ENCODE measurements at places on chromosomes 3 and 15.

DNA sequence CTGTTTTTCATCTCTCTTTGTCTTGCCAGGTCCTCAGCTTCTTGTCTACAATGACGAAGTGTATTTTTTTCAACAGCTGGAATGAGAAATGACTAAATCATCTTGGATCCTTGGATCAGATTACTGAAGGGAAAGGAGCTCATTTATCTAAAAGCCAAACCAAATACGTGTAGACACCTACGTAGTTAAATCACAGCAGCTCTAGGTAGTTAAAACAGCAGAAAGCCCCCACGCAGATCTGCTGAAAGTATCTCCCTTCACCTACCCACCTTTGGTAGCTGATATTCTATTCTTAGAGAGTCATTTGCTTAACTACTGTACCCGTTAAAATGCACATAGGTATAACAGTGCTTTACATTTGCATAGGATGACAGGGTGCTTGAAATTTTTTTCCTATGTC, 105.5 kb upstream of the WNT5A start:
- DNase-seq = no peak

- no peak for DNase-seq
Measured at GRCh38 chr15:52161406-52161966, 29.7 kb downstream of the GNB5 start.

DNA sequence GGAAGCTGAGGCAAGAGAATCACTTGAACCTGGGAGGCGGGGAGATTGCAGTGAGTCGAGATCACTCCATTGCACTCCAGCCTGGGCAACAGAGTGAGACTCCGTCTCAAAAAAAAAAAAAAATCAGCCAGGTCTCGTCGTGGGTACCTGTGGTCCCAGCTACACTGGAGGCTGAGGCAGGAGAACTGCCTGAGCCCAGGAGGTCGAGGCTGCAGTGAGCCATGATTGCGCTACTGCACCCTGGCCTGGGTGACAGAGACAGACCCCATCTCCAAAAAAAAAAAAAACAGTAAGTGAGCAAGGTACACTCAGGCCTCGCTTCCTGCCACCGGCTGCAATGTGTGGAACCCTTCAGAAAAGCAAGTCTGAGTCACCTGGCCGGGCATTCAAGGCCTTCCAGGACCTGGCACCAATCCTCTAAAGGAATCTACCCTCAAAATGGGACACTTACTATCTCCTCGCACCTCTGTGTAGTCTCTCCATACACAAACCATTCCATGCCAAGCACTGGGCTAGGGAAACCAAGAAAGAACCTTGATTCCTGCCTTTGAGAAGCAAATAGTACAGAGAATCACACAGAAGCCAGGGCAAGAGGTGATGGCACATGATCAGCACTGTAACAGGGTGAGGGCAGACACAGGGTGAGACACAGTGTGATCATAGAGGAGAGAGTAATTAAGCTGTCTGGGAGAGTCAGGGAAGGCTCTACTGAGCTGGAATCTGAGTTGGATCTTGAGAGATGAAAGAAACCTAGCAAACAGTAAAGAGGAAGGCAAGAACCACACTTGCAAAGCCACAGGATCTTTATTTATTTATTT, 9.7 kb downstream of the SCAMP2 start:
- DNase-seq = no peak

DNA sequence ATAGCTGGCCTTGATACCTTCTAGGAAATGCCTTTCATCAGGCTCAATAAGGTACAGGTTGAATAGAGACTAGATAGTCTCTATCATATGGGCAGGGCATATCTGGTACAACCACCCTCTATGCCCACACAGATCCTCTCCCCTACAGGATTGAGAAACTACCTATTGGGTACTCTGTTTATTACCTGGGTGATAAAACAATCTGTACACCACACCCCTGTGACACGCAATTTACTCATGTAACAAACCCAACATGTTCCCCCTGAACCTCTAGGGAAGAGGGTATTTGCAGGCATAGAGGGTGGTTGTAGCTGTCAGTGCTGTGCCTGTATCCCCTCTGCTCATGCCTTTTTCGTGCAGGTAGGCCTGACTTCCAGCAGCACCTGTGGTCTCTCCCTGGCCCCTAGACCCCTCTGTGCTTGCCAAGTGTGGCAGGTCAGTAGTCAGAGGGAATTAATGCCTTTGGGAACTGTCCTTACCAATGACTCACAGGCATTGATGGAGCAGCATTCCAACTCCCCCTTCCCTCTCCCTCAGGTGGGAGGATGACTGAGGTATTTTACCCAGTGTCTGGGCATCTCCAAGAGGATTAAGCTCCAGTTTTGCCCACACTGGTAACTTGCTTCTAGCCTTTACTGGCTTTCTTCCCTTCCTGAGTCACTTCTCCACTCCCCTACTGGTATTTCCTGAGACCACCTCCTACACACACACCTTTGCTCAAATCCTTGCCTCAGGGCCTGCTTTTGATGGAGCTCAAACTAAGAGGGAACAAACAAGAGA, 18.3 kb downstream of the CLSTN2 start:
- no peak for DNase-seq

DNA sequence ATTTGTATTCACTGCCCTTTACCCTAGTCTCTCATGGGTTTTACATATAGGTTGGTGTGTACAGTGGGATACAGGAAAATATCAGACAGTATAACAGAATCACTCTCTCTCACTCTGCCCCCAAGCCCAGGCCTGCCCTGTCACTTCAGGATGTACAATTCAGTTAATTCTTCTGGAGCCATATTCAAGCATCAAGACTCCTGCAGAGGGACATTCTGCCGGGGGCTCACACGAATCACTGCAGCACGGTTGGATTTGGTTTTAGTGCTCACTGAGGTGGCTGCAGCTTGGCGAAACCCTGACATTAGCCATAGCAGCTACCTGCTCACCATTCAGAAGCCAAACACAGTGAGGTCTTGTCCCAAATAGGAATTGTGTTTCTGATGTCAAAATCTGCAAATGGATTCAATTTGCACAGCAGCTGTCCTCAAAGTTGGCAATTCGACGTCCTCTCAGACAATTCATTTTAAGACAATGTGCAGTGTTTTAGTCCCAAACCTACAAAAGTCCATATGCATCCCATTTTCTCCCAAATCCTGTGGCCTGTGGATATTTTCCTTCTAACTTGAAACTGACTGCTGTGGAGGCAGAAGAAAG, 82.9 kb downstream of the CHSY1 start:
- DNase-seq = no peak

DNA sequence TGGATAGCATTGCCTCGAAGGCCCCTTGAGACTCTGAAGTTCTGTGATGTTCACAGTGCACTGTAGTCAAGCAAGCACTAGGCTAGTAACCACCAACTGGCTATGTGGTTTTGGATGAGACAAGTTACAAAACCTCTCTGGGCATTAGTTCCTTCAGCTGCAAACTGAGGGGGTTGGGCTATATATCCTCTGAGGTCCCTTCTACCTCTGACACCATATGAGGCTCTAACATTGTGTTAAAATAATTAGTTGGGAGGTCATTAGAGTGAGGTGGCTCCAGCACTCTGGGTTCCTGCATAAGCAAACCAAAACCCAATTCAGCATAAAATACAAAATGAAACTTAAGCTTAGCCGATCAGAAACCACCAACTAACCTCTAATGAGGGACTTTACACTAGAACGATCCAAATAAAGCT, 209.5 kb upstream of the LRRN1 start:
- no peak for DNase-seq

DNA sequence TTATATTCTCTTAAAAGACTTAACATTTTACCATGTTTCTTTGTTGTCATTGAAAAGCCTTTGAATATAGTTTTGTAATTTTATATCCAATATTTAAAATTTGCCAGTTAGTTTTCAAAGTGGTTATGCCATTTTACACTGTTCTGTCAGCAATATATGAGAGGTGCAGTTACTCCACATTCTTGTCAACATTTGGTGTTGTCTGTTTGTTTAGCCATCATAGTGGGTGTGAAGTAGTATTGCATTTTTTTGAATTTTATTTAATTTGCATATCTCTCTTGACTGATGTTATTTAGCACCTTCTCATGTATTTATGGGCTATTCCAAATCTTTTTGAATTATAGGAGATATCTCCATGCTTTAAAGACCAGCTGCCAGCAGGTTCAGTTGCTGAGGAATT, 40.4 kb downstream of the LRRC28 start:
- no peak for DNase-seq

GRCh38 chr3:121883507-121883906, 10.7 kb upstream of the SLC15A2 start:
- DNase-seq = no peak

GRCh38 chr3:24145981-24146822, 201.1 kb downstream of the NR1D2 start:
- no peak for DNase-seq

DNA sequence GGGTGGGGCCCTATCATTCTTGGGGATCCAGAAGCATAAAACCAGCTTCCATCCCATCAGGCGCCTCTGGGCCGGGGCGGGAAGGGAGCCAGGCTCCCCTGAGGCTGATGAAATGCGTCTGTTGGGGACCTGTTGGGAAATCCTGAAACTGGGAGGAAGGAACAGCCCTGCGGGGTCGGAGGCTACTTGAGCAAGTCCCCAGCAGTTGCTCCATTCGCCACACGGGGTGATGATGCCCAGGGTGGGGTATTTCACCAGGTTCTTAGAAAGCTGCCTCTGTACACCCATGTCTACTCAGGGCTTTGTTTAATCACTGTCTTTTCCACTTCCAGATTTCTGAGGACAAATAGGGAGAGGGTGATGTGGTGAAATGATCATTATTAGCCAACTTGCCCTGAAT, 25.4 kb upstream of the TSEN2 start:
- DNase-seq = no peak

GRCh38 chr3:66075281-66075680, 36.6 kb upstream of the MAGI1 start:
- no peak for DNase-seq

GRCh38 chr15:90857883-90858443, 10.4 kb upstream of the FURIN start:
- no peak for DNase-seq

GRCh38 chr3:134544316-134544715, 58.5 kb downstream of the CEP63 start:
- no peak for DNase-seq

DNA sequence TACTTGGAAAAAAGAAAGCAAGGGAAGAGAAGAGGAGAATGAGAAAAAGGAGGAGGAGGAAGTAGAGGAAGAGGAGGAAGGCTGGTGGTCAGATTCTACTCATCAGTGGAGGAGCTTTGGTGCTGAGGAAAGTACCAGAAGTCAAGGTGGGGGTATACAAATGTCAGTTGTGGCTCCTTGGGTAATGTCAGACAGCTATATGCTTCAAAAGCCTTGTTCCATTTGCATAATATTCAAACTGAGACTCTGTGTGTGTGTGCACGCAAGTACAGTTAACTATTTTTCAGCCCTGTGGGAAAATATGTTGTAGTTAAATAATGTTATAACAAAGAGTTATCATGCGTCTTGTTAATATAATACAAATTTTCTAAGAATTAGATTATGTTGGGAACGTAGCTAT, 609.7 kb downstream of the PDCD6IP start:
- no peak for DNase-seq

- DNase-seq = no peak
Measured at GRCh38 chr15:72175186-72176044, 22.2 kb downstream of the GRAMD2A start.

- no peak for DNase-seq
Measured at GRCh38 chr3:22606461-22606860, 596.7 kb upstream of the UBE2E2 start.

GRCh38 chr3:56314842-56315241, 153.4 kb downstream of the ERC2 start:
- DNase-seq = no peak

- no peak for DNase-seq
Measured at GRCh38 chr3:58833491-58833890, 166.9 kb upstream of the FAM3D start.

- no peak for DNase-seq
Measured at GRCh38 chr3:120855665-120856437, 52.2 kb upstream of the STXBP5L start.

- DNase-seq = peak; percentile 95
Measured at GRCh38 chr15:72136170-72137051, 18.2 kb downstream of the SENP8 start.

GRCh38 chr3:13159890-13160289, 86.7 kb upstream of the IQSEC1 start:
- no peak for DNase-seq

DNA sequence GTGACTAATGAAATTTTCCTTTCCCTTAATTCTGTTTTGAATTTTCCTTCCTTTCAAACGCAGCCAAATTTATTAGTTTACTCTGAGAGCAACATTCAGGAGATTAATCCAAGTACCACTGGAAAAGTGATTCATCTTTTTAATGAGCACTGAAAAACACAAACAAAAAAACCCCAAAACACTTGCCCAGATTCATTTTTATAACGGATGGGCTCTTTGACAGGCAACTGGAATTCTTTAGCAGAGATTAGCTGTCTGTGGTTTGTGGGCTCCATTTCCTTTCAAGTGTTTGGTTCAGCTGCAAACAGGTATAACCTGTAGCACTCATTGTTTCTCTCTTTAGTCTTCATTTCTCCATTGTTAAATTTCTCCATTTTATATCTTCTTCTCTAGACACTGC, 3.1 kb upstream of the POLR2M start:
- no peak for DNase-seq

- no peak for DNase-seq
Measured at GRCh38 chr3:25863416-25863959, 73.6 kb downstream of the OXSM start.

DNA sequence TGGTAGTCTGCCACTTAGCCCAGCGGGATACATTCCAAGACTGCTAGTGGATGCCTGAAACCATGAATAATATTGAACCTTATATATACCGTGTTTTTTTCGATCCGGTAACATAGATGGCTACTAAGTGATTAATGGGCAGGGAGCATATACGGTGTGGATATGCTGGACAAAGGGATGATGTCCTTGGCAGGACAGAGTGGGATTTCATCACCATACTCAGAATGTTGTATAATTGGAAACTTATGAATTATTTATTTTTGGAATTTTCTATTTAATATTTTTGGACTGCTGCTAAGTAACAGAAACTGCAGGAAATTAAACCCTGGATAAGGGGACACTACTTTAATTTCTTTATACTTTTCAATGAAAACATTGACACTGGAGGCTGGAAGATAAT, 53.2 kb downstream of the ASTE1 start:
- no peak for DNase-seq

DNA sequence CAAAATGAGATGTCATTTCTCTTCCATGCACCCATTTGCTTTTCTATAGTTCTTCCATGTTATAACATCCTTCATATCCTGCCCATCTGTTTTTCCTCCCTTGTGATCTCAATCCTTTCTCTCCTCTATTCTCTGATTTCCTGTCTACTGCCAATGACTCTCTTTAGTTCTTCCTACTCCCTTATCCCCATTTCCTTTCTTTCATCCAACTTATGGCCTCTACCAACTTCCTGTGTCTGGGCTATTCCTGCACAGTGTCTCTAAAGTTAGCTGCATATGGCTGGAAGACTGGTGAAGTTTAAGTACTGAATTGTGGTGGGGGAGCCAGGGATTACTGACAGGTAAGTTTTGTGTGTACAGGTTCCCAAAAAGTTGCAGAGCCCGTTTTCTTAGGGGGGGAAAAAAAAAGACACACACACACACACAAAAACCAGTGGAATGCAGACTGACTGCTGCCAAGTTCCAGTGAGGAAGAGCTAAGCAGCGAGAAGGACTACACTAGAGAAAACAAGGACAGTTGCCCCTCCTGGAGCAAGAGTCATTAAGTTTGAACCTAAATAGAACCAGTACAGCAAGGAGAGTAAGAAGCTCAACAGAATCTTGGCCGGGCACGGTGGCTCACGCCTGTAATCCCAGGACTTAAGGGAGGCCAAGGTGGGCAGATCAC, 28.8 kb downstream of the XRN1 start:
- DNase-seq = no peak

Data from NCI-H1105 (cell line).